ENCODE measurements at places on chromosomes 3 and 15.

DNA sequence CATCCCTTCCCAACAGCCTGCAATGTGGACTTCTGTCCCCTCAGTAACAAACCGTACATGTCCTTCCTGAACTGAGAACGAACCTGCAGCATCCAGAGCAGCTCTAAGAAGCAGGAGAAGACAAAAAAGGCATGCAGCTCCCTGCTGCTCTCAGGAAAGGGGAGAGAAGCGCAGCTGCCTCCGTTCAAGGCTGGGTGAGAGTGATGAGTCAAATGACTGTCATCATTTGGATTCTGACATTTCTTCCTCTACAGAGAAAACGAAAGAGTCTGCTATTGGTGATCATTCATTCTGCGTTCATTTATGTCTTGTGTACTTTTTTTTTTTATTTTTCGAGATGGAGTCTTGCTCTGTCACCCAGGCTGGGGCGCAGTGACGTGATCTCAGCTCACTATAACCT is 677.8 kb downstream of the FHIT start:
- DNase-seq: no peak

GRCh38 chr15:25055356-25056068 is 100.7 kb downstream of the SNRPN start:
- no peak for DNase-seq

DNA sequence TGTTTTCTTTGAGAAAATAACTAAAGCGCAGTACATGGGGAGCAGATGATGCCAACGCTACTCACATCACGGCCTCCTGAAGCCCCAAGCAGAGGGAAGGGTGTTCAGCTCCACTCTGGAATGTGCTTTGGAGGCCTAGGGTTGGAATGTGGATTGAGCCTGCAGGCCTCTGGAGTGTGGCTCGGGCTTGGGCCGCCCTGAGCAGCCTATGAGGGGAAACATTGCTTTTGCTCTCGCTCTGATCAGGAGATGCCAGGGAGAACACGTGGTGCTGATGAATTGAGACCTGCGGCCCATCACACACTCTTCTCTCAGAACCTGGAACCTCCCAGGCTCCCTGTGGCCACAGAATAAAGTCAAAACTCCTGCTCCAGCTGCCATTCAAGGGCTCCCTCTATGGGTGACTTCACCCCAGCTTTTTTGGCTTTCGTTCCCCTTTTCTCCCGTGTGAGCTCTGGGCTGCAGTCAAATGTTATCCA is 23.3 kb downstream of the CCDC13 start:
- DNase-seq: no peak

DNA sequence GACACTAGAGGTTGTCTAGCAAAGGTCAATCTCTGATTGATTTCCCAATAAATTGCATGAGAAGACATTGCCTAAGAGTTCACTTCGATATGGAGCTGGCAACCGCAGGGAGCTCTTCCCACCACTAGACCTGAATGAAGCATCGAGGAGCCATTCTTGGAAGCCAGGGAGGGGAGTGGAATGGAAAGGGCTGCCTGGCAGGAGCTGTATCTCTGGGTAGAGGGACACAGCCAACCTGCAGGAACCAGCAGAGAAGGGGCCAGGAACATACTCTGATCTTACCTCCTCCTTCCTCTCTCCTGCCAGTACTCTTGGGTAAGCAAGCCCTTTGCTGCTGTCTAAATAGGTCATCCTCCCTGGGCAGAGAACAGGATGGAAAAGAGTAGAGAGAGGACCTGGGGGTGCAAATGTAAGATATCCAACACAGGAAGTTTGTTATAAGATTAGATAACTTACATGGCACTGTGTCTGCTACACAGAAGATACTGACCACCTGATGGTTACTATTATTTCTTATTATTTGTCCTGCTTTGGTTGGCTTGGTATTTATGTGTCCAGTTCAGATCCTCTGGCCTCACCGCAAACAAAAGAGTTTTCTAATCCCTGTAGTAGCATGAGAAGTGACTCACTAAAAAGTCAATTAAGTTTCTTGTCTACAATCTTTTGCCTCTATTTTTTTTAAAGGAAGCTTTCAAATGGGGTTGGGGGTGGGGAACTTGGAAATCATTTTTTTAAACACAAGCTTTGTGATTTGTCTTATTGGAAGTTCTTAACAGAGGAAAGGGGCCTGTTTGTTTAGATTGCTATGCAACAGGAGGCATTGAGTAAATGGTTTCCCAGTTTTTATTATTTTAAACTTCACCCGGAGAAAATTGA is 156.7 kb upstream of the TSC22D2 start:
- DNase-seq: no peak

DNA sequence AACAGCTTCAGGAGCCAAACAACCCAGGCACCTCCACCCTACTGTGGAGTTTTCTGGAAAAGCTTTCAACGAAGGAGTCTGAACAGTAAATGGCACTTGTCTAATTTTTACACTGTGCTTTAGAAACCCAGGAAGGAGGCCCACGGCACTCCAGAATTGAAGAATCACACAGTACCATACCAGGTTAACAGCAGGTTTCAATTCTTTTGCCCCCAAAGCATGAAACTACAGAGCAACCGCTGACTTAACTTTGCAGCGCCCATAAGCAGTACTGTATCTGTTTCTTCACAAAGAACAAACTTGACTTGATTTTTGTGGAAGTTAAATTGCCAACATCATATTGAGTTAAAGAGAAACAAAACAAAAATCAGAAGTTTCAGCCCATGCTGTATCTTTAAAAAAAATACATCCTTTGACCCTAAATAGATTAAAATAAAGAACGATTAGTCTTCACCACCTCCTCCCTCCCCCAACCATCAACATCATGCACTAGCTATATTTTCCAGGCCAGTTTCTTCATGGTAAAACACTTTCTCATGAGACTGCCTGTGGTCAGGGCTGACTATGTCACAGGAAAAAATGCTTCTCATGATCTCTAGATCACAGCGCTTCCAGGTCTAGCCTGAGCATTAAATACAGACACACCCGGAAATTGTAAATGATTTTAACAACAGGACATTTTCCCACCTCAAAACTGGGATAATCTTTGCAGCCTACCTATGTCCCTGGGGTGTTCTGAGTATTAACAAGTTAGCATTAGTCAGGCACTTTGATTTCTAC is 456.3 kb downstream of the FOXP1 start:
- no peak for DNase-seq

Measured in stimulated activated CD4-positive, alpha-beta T cell treated with anti-CD3 and anti-CD28 coated beads, TNF-alpha, amount 100 ng/mL, for 24 hours (primary cell).